ENCODE measurements at places on chromosomes 3 and 15.

GRCh38 chr15:52136442-52136980 lies 23.9 kb upstream of the BCL2L10 start:
- DNase-seq = no peak

- DNase-seq = no peak
Measured at GRCh38 chr15:37253877-37254276, 153.5 kb upstream of the MEIS2 start.

DNA sequence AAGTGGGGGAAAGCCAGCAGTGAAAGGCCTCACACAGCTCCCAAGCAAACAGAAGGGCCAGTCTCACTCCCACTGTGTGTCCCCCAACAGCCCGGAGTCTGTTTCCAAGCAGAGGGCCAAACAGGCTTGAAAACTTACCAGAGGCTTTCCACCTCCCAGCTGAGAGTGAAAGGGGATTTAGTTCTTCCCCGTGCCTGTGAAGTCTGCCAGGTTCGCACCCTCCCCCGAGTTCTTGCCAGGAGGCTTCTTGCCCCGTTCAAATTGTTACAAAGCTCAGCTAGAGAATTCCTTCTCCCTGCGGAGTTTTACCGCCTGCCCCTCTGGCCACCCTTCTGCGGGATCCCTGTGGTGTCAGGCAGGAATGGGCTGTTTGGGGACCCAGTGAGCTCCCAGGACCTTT lies 68.0 kb upstream of the WNT7A start:
- no peak for DNase-seq

GRCh38 chr3:195122261-195122660 lies 148.7 kb downstream of the XXYLT1 start:
- DNase-seq = no peak

- no peak for DNase-seq
Measured at GRCh38 chr3:42163622-42164244, 72.6 kb downstream of the TRAK1 start.

DNA sequence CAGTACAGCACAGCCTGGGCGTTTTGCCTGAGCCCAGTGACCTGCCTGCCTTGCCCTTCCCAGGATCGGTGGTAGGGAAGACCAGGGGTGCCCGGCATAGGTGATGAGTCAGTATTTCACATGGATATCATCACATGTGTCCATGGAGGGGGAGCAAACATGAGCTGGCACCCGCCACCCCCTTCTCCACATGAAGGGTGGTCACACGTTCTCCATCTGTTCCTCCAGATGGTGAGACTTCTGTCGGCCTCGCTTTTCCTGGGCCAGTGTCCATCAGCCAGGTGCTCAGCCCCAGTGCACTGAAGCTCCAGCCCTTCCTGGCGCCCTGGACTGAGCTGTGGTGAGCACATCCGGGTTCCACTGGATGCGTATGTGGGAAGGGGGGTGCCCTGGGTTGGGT lies 208.4 kb downstream of the UBE3A start:
- DNase-seq = no peak

- DNase-seq = no peak
Measured at GRCh38 chr3:148178503-148178902, 519.2 kb upstream of the AGTR1 start.

- no peak for DNase-seq
Measured at GRCh38 chr15:83816124-83816883, 162.4 kb downstream of the ADAMTSL3 start.

DNA sequence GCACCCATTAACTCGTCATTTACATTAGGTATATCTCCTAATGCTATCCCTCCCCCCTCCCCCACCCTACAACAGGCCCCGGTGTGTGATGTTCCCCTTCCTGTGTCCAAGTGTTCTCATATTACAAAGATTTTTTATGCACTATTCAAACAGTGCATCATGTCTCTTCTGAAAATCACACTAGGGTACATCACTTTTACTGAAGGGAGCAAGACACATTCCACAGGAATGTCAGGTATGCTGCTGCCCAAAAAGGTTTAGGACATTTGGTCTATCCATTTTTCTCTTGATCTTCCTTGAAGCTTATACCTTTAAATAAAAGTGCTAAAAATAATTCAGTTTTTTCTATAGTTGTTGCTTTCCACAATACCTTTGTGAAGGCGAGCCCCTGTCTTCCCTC lies 9.2 kb upstream of the EPHA3 start:
- DNase-seq = no peak

DNA sequence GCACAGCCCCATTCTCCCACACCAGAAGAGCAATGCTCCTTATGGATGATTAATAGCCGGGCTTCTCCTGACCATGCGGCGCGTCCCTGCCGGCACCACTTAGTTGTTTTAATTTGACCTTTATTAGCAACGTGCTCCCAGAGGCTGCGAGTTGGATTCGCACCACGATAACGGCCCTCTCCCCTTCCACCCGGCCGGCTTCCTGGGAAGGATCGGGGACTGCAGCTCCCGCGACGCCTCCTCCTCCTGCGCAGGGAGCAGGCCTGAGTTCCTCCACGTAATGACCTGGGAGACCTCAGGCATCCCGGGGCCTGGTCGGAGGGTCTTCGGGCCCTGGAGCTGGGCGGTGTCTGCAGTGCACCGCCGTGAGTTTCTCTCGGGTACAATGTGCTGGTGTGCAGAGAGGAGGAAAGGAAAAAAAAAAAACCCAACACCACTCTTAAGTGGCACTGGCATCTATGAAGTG lies 243.3 kb upstream of the TOPAZ1 start:
- no peak for DNase-seq

DNA sequence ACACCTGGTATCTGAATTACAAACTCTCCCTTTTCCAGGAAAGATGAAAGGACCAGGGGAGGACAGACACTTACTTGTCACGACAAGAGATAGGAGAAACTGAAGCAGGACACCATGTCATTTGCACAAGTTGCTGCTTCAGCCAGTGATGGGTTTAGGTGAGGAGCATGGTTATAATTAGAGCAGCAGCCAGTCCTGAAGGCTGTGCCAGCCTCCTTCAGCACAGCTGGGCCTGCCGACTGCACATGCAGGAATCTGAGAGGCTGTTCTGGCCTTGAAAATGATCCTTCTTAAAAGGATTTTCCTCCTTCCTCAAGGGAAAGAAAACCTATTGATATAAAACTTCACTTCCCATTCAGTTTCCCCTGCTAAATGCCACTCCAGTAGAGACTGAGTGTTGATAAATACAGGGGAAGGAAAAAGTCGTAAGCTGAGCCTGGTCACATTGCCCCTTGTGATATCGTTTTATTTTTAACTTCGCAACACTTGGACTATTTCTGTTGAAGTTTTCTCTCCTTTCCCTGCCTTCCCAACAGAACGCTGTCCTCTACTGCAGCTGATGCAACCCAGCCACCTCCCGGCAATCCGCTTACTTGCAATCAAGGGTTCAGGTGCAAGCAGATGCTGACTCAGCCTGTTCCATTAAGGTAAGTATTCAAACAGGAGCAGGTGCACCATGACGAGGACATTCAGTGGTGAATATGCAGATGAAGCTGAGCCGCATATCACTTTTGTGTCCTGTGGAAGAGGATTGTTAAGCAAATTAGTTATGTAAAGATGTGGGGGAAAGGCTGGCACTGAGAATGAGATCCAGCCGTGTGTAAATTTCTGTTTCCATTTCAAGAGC lies at the start of gene FBXO40:
FBXO40 (plus strand) TSS at position 524 of the 847 bp plus-strand sequence. CDS start 27,197 bp downstream, outside the sequence.
- no peak for DNase-seq

DNA sequence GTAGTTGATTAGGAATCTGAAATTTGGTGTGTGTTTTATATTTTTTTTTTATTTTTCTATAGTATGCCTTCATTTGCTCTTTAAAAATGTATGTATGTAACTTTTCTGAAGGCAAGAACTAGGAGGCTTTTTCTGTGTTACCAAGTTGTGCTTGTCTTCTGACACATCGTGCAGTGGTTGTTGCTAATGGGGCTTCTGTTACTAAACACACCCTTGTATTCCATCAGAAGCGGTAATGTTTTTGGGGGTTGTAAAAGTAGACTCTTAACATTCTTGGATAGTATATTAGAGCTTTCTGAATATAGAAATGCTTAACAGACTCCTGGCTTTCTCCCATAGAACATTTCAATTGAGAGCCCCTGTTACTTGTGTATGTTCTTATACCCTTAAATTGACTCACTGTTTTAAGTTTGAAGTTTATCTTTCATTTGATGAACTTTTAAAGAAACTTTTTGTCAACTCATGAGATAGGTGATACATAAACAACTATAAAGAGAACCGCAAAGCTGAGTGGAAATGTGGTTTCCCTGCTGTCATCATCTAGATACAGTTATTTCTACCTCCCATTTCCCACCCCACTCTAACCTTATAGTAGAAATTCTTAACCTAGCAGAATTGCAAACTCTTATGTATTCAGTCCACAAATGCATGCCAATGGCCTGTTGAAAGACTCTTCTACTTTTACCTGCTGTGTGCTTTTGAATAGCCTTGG lies 2.5 kb downstream of the TIPARP start:
- DNase-seq = no peak

- no peak for DNase-seq
Measured at GRCh38 chr3:82274897-82275296, 513.5 kb upstream of the GBE1 start.

GRCh38 chr3:12471241-12471640 lies 13.0 kb upstream of the TSEN2 start:
- DNase-seq = no peak

DNA sequence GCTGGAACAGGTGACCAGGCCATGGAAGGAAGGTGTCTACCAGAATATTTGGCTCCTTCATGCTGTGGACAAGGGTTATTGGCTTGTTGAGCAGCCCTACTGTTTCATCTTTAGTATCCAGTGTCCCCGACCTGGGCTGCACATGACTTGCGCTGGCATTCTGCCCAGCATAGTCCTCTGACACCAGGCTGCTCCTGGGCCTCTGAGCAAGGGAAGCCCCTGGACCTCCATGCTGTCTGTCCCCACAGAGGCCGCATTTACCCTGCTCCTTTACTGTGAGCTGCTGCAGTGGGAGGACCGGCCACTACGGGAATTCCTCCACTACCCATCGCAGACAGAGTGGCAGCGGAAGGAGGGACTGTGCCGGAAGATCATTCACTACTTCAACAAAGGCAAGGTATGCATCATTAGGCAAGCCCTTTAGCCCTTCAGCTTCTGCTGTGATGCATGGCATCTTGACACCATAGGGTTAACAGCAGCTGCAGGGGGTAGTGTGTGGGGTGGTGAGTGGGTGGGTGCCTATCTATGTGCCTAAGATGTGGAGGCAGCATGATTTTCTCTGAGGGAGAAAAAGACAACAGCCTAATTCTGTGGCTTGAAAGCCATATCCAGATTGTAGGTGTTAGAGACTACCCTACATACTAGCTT lies 44.0 kb upstream of the MANF start:
- DNase-seq = no peak

DNA sequence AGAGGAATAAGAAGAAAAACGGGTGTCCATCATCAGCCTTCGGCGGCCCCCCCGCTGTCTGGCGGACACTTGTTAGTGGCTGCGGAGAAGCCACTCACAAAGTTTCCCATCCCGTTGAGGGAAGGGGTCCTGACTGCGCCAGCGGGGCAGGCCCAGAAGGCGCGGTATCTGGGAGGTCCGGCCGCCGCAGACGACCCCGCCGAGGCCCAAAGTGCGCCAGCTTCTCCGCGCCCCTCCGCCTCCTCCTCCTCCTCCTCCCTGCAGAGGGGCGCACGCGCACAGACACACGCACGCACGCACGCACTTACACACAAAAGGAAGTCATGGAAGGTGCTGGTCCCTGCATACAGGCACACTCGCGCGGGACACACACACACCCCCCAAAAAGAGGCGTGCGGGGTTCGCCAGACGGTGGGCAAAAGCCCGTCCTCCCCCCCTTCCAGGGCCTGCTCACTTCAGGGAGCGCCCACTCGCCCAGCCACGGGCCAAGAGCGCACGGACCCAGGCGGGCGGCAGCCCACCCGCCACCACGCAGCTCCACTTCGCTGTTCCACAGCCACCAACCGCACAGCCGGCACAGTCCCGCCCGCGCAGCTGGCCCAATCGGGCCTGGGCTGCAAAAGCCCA lies 18.0 kb downstream of the ZNF148 start:
- DNase-seq = no peak

DNA sequence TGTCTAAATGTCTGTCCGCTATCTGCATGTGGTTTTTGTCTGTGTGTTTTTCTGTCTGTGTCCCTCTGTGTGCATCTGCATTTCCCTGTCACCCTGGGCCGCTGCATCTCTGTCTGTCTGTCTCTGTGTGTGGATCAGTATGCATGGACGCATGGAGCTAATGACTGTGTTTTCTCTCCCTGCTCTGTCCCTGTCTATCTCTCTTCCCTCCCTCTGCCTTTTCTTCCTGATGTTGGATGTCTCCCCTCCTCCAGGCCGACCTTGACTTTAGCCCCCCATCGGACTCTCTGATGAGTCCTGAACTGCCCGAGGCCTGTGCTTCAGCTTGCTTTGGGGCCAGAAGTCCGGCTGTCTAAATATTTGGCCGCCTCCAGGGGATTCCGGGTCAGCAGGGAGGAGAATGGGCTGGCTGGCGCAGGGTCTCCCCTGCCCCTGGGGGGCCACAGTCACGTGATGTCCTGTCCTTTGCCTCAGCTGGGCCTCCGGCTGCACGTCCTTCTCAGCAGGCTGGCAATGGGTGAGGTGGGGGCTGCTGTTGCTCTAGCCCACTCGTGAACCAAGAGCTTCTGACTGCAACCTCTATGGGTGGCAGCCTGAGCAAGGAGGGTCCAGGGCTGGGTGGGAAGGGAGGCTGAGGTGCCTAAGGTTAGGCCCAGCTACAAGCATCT lies 3.7 kb downstream of the SLC38A3 start:
- no peak for DNase-seq

DNA sequence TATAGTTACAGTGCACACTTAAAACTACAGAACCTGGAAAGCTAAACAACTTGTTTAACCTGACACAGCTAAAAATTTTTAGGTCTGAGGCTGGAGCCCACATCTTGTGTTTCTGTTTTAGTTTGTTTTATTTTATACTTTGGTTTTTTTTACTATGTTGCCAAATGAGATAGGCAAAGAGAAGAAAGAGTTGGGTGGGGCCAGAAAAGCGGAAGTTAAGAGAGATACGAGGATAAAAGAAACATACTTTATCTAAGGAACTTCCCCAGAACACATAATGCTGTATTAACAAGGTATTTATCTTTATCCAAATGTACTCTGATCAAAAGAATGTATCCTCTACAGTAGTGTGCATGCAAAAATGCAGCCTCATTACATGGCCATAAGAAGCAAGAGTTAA lies 1145.7 kb downstream of the EPHA3 start:
- DNase-seq = no peak

- no peak for DNase-seq
Measured at GRCh38 chr15:55687792-55688191, 55.2 kb downstream of the PRTG start.

DNA sequence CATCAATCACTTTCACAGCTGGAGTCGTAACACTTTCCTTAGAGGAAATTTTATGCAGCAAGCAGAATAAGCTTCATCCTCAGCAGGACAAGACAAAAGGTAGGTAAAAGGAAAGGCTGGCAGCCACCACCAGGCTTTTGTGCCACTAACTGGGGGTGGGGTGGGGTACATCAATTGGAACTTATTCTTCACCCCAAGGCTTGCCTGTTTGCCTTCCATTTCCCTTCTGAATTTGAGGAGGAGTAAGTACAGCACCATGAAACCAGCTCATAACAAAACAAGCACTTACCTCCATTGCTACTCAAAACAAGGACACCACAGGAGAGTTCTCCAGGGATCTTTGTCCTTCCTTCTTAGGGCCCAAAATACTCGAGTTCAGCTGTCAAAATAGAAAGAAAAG lies 296.8 kb downstream of the ARRDC4 start:
- no peak for DNase-seq

GRCh38 chr3:195889870-195890295 lies 18.5 kb downstream of the TNK2 start:
- DNase-seq = no peak
